Progenitor cell of endocrine pancreas (in vitro differentiated cells): ENCODE measurements at places on chromosomes 13 and 19. TPM values are rescaled to one million over a fixed set of nuclear protein-coding genes. Genes with fewer than 3 reads are reported as not detected.

DNA sequence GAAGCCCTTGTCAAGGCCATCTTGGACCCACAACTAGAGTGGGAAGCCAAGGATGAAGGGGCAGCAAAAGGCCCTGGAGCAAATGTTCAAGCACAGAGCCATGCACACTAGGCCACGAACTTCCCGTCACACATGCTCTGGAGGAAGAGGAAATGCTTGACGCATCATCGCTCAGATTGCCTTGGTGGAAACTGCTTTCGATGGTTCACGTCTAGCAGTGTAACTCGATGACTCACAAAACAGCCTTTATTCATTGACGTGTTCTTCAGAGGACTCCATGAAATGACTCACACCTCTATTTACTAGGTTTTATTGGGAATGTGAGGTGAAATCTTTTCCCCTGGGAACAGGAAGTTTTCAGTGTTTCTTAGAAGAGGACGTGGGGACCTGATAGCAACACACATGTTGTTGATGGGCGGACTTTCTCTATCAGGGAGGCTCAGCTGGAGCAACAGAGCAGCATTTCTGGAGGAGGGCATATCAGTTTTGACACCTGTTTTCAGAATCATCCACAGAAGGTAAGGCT is 79.8 kb upstream of the FLT1 start:
- H3K4me1 ChIP-seq: no peaks in the 10 kb centered on the region
- no peak for DNase-seq
- H3K4me3 ChIP-seq: no peak overlapping the region
- H3K27me3 ChIP-seq: peaks cover 22% of the 10 kb centered on the region
- no peak overlapping the region for H3K27ac ChIP-seq
- H3K36me3 ChIP-seq: no peaks in the 10 kb centered on the region

The GDF15 gene
- total RNA-seq: 10.5 and 14.4 TPM in 2 replicates

DNA sequence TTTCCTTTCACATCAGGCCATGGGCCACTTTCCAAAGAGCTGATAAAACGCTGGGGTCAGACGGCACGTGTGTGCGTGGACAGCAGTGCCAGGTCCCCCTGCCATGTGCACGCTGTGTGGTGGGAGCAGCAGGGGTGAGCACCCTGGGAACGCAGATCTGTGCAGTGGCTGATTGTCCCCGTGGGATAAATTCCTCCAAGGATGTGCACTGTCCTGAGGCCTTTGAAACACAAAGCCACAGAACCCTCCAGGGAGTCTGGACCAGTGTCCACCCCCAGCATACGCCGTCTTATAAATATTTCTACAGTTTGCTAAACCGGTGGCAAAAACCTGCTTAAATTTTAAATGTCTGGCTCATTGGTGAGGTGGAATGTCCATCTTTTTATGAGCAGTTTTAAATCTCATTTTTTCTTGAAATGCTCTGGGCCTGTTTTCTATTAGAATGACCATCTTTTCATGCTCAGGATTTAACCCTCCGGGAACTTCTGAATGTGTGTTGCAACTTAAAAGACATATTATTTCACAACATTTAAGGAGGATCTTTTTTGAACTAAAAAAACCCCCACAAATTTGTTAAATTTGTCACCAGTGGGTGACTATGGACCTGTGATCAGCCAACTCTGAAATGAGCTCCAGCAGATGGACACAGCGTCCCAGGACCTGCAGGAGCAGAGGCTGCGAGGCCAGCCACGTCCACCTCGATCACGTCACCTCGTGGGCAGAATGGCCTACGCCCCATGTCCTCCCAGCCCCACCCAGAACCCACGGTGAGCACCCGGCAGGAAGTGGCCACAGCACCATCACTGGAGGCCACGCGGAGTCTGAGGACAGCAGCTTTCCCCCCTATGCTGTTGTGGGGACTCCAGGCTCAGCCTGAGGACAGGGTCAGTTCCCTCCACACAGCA is 68.6 kb downstream of the RASA3 start:
- peaks cover 14% of the 10 kb centered on the region for H3K4me1 ChIP-seq
- peak overlapping the region; percentile 82 for H3K27ac ChIP-seq
- DNase-seq: no peak
- H3K4me3 ChIP-seq: peak overlapping the region; percentile 29
- H3K36me3 ChIP-seq: no peaks in the 10 kb centered on the region

- H3K4me1 ChIP-seq: peaks cover 2% of the 10 kb centered on the region
- DNase-seq: no peak
- H3K27ac ChIP-seq: no peak overlapping the region
- H3K36me3 ChIP-seq: no peaks in the 10 kb centered on the region
- no peaks in the 10 kb centered on the region for H3K27me3 ChIP-seq
Measured at GRCh38 chr13:39935155-39935554, 279.7 kb downstream of the COG6 start.

The ANKRD24 gene
- 0.89 and 1.6 TPM in 2 replicates for total RNA-seq

- H3K27me3 ChIP-seq: peaks cover 91% of the 10 kb centered on the region
- no peaks in the 10 kb centered on the region for H3K36me3 ChIP-seq
- peak overlapping the region; percentile 70 for H3K4me3 ChIP-seq
- DNase-seq: peak; percentile 27
Measured at GRCh38 chr13:24747248-24748060, 16.5 kb upstream of the RNF17 start.

GRCh38 chr13:46389457-46390451 is 2.7 kb upstream of the RUBCNL start:
- H3K27ac ChIP-seq: peak overlapping the region; percentile 51
- H3K4me3 ChIP-seq: peak overlapping the region; percentile 24
- H3K36me3 ChIP-seq: no peaks in the 10 kb centered on the region
- DNase-seq: no peak
- peaks cover 12% of the 10 kb centered on the region for H3K4me1 ChIP-seq
